ENCODE measurements at places on chromosomes 6 and 20.
A peak's percentile ranks its signal among the peaks of the same experiment; 100 is the strongest.

DNA sequence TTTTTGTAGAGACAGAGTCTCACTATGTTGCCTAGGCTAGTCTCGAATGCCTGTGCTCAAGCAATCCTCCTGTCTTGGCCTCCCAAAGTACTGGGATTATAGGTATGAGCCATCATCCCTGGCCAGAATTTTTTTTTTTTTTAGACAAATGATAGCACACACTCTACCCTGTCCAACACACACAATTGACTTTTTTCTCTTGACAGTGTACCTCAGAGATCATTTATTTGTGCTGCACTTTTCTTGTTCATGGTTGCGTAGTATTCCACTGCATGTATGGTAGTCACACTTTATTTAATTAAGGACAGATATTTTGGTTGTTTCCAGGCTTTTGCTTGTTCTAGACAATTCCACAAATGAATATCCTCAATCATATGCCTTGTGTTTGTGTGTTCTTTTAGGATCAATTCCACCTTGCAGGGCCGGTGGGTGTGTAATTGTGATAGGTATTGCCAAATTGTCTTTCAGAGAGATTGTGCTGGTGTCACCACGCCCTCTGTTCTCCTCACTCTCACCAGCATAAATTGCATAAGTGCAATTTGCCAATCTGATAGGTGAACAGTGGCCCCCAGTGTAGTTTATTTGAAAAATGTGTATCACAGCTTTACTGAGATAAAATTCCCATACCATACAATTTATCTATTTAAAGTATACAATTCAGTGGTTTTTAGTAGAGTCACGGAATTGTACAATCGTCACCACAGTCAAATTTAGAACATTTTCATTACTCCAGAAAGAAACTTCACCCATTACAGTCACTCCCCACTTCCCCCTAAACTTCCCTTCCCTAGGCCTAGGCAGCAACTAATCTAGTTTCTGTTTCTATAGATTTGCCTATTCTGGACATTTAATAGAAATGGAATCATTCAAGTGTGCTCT is 20.1 kb downstream of the SRC start:
- no peak for DNase-seq

DNA sequence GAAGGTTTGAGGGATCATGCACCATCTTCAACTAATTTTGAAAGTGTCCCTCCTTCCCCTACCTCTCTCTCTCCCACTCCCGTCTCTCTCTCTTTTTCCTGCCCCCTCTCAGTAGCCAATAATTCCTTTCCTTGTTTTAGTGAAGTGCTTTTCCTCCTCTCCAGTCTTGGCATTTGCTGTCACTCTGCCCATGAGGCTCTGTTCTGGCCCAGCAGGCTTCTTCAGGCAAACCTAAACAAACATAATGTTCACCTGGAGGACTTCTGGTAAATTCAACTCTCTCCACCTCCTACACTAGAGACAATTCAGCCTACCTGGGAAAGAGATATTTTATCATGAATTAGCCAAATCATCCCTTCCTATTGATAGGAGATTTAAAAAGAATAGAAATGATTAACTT is 320.4 kb upstream of the RNF24 start:
- DNase-seq = no peak

DNA sequence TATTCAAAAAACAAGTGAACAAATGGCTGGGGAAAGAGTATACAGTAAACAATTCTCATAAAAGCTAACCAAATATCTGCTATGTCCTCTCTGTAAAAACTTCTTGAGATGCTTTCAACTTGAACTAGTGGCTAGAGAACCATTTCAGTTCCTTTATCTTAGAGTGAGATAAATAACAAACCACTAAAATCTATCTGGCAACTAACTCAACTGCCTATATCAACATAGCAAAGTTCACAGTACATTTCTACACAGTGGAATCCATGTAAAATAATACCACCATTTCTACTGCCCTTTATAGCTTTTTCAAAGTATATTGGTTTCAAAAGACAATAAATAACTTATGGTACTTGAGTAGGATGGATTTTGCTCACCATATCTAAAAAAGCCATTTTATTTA is 95.1 kb downstream of the MMS22L start:
- no peak for DNase-seq

- no peak for DNase-seq
Observed at GRCh38 chr6:49341869-49342268, 121.2 kb downstream of the MMUT start.

DNA sequence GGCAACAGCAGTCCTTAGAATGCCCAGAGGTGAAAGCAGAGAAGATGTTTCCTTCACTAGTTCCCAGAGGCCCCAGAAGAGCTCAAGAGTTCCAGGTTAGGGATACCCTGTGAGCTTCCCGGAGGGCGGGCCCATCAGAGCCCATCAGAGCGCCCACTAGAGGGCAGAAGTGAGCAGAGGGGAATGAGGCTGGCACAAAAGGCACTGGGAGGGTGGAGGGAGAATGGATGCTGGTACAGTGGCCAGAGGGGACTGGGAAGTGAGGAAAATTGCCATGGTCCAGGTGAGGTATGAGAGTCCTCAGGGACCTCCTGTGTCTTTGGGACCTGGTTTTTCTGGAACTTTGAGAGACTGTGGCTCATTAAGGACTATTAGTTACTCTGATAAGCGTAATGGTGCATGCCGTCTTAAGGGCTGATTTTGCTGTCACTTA is 57.3 kb downstream of the LINC00237 start:
- DNase-seq = peak; percentile 58

GRCh38 chr6:39935241-39935640 is 979 bp upstream of the MOCS1 start:
- DNase-seq = no peak

- DNase-seq = peak; percentile 60
Observed at GRCh38 chr20:34525709-34526416, 9.6 kb downstream of the DYNLRB1 start.

- DNase-seq = peak; percentile 72
Observed at GRCh38 chr6:26172608-26172968, 85.4 kb downstream of the HFE start.

DNA sequence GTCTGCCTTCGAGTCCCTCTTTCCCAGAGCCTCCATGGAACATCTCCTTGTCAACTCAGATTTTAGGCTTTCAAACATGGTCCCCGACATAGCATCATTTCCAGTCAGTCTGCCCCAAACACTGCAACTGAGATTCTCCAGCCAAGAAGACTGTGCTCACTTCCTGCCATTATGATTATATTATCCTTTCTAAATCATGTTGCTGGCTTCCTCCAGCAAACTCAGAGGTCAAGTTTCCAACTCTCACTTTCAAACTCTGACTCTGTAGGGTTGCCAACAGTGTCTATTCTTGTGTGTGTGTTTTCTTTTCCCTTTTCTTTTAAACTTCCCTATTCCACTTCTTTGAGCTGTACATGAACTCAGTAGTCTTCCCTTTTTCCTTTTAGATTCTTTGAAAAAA is 61.2 kb upstream of the TRAF3IP2 start:
- no peak for DNase-seq

DNA sequence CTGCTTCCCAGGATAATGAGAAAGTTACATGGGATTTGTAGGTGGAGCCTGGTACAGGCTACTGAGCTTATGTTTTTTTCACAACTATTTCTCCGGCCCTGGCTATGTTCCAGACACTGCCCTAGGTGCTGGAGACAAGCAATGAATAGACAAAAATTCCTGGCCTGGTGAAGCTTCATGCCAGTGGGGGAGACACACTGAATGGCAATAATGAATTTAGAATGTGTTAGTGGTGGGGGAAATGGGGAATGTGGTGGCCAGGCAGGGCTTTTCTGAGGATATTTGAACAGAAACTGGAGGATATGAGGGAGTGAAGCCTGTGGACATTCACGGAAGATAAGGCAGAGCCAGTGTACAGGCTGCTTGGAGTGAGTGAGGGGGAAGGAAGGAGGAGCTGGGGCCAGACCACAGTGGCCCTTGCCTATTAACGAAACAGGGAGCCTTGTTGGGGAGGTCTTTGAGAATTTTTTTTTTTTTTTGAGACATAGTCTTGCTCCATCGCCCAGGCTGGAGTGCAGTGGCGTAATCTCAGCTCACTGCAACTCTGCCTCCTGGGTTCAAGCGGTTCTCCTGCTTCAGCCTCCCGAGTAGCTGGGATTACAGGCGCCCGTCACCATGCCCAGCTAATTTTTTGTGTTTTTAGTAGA is 6.6 kb downstream of the FOXS1 start:
- peak; percentile 16 for DNase-seq

All from NCI-H69 (cell line).